ENCODE measurements at places on chromosomes 1 and 21.

- no peak for DNase-seq
Measured at GRCh38 chr1:204994086-204994862, 48.7 kb upstream of the CNTN2 start.

GRCh38 chr1:150164224-150164623 lies 14.5 kb downstream of the PLEKHO1 start:
- DNase-seq: no peak

DNA sequence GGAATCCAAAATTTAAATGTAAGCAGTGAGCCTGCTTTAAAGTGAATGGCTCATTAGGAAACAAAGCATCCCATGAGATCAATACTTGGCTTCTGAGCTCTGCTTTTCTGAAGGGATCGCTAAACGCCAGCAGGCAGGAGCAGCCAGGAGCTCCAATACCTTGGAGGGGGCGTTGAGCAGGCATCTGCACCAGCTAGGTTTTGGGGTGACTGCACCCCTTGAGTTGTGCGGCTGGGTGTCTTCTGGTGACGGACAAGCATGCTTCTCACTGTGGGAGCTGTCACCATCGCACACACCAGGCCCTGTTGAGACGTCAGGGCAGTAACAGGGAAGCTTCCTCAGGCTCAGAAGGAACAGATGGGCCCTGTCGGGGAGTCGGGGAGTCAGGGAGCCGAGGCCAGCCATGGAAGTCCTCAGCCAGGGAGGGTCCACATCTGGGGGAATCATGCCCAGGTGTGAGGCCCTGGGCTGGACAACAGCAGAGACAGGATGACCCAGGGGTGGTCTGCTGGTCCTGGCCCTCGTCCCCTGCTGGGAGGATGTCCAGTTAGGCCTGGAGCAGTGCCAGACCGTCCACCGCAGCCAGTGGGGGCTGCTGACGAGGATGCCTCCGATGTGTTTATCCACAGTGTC lies 57.9 kb upstream of the ADARB1 start:
- no peak for DNase-seq

DNA sequence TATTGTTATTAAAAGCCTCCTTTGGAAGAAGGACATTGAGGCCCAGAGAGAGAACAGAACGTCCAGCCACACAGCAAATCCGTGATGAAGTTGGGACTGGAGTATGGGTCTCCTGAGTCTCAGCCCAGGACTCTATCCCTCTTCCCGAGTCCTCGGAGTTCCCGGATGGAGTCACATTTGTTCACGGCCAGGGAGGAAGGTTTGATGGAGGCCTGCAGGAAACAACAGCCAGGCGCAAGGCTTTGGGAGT lies 357 bp upstream of the TXLNA start:
- DNase-seq: no peak

DNA sequence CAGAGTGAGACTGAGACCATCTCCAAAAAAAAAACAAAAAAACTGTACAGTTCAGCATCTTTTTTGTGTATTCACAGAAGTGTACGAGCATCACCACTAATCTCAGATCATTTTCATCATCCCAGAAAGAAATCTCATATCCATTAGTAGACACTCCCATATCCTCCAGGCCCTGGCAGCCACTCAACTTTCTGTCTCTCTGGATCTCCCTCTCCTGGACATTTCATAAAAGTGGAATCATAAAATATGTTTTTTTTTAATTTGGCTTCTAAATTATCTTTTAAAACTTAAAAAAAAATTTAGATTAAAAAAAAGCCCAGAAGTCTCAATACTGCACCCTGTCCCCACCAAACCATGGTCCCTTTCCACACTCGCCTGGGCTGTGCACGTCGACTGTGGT lies 22.1 kb downstream of the RIPPLY3 start:
- no peak for DNase-seq
